Sigmoid colon (tissue), 7 donors: ENCODE measurements at places on chromosomes 6 and 20. TPM values are rescaled to one million over a fixed set of nuclear protein-coding genes. Genes with fewer than 3 reads are reported as not detected.

- no peak for DNase-seq
Observed at GRCh38 chr6:68196645-68197044, 438.4 kb upstream of the ADGRB3 start.

GRCh38 chr20:237929-238328 lies 10.9 kb downstream of the DEFB129 start:
- DNase-seq, result no peak

DNA sequence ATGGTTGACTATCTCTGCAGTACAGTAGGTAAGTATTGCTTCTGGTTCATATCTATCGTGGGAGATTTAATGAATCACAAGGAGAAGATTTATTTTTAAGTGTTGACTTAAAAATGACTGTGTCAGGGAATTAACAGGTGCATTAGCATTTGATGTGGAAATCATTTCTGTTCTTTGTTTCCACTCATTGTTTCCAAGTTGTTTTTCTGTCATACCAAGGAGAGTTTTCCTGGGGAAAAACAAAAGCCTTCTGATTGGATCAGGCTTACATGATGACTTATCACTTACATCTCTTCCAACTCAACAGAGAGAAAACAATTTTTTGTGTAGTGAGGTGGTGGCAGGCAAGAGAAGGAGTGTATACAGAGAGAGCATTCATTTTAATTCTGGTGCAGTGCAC lies 686.4 kb downstream of the HTR1B start:
- DNase-seq, result no peak

DNA sequence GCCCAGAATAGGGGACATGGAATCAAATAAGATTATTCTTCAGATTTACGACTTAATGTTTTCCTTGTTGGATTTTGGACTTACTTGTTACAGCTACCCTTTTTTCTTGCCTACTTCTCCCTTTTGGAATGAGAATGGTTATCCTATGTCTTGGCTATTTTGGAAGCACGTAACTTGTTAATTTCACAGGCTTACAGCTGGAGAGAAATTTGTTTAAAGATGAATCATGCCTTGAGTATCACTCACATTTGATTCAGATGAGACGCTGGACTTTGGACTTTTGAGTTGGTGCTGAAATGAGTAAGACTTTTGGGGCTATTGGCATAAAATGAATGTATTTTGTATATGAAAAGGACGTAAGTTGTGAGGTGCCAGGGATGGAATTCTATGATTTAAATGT lies 83.3 kb downstream of the SMPDL3A start:
- no peak for DNase-seq

The RHAG gene
- total RNA-seq, result 0.81 TPM

The DTNBP1 gene
- 20.0 TPM for total RNA-seq

The NFATC2 gene
- 16.9 TPM for total RNA-seq
